ENCODE measurements at places on chromosomes 6 and 20.

- no peak for DNase-seq
Observed at GRCh38 chr6:1385129-1386037, 4.0 kb upstream of the FOXF2 start.

GRCh38 chr20:57710841-57711240 is 1.0 kb upstream of the PMEPA1 start:
- DNase-seq = no peak

- DNase-seq = no peak
Observed at GRCh38 chr6:1636272-1636825, 26.6 kb downstream of the FOXC1 start.

- DNase-seq = no peak
Observed at GRCh38 chr20:24980291-24981053, 12.1 kb downstream of the APMAP start.

DNA sequence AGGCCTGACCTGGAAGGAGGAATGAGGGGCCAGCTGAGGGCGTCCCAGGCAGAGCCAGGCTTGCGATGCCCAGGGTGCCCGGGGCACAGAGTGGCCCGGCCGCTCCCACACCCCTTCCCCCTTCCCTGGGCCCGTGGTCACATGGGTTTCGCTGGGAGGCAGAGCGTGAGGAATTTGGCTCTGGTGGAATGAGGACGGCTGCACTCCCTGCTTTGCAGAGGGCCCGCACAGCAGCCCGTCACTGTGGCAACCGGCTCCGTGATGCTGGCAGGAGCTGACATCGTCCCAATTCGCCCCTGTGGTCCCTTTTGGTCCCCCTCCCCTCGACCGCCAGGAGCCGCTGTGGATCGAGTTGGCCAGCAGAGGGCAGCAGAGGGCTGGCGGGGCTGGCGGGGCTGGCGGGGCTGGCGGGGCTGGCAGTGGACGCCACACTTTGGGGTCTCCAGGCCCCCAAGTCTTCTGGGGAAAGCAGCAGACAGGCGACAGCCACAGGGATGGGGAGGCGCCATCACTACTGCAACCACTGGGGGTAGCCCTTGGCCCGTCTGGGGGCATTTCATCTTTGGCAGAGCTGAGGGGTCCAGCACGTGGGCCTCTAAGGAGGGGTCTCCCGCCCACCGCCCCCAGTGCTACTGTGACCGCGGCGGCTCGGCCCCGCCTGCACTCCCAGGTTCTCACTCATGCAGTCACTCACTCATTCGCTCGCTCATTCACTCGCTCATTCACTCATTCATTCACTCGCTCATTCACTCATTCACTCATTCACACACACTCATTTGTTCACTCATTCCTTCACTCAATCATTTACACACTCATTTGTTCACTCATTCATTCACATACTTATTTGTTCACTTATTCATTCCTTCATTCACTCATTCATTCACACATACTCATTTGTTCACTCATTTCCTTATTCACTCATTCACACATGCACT is 49.7 kb upstream of the BHLHE23 start:
- DNase-seq = peak; percentile 51

- DNase-seq = no peak
Observed at GRCh38 chr6:12956991-12957320, 240.4 kb downstream of the PHACTR1 start.

DNA sequence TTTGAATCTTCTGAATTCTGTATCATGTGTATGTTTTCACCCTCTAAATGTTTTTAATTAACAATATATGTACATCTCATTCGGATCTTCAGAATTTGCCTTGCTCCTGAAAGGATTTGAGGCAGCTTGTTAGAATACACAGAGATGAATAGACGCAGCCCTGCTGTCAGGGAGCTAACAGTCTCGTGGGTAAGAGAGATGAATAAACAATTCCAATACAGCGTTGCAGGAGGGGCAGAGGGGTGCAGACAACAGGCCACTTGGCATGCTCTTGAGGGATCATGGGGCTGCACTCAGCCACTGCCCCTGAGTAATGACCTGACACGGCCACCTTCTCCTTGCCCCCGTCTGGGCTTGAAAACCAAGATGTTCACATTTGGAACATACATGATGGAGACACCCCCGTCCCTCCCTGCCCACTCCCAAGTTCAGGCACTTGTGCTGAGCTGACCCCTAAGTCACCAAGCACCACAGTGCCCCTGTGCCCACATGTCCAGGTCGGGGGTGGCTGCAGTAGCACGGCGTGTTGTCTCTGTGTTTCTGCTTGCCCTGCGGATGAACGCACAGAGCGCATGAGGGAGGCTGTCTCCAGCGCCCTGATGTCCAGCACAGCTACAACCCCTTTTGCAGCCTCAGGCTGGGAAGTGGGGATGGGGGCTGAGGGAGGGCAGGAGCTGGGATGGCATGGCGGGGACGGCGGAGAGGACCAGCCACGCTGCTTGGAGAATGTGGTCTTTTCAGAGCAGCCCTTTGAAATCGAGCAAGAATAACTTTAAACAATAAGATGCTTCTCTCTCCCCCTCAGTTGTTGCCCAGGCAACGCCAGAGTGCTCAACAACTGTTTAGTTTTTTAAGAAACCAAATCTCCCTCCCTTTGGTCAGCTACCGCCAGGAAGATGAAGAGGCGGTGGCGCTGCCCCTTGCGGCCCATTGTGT is 33.0 kb upstream of the CDH22 start:
- DNase-seq = no peak

- DNase-seq = no peak
Observed at GRCh38 chr6:43614396-43614730, 14.7 kb downstream of the GTPBP2 start.

GRCh38 chr20:10448270-10449156 is 13.4 kb downstream of the SLX4IP start:
- DNase-seq = no peak

GRCh38 chr20:40282541-40282940 is 406.5 kb downstream of the MAFB start:
- no peak for DNase-seq

DNA sequence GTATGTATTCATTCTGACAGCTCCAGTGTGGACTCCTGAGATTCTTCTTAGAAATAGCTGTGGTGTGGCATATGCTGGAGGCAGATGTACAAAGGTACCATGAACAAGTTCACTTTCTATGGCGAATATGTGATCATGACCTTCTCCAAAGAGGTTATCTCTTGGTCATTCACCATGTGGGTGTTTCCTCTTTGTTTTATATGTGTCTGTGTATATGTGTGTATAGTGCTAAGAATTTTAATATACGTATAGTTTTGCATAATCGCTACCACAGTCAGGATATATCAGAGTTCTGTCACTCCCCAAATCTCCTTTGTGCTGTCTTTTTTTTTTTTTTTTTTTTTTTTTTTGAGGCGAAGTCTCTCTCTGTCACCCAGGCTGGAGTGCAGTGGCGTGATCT is 47.1 kb downstream of the PHACTR2 start:
- DNase-seq = no peak

GRCh38 chr6:146990284-146990683 is 213.9 kb upstream of the STXBP5 start:
- no peak for DNase-seq

DNA sequence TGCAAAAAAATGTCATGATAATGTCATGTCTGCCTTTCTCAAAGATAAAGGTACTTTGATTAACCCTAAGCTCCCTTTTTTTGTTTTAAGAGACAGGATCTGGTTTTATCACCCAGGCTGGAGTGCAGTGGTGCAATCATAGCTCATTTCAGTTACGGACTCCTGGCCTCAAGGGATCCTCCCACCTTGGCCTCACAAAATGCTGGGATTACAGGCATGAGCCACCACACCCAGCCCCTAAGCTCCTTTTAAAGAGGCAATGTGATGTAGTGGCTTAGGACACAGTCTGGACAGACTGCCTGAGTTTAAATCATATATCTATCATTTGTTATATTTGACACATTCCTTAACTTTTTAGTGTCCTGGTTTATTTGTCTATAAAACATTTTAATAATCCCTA is 77.0 kb downstream of the FLRT3 start:
- no peak for DNase-seq

DNA sequence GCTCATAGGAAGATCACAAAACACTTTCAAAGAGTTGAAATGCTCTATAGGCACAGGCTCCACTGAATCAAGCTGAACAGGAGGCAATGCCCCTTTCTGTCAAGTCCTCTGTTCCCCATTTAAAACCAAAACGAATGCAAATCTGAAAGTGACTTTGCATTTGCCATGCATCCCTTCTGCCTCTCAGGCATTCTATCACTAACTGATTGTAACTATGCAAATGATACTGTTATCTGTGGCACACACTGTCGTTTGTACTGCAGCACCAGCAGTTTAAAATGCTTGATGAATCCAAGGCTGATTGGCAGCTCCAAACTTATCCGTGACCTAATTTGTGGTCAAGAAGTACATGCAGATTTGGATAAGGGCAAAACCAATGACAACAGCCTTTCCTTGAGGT is 1067.5 kb upstream of the MAP3K7 start:
- no peak for DNase-seq

DNA sequence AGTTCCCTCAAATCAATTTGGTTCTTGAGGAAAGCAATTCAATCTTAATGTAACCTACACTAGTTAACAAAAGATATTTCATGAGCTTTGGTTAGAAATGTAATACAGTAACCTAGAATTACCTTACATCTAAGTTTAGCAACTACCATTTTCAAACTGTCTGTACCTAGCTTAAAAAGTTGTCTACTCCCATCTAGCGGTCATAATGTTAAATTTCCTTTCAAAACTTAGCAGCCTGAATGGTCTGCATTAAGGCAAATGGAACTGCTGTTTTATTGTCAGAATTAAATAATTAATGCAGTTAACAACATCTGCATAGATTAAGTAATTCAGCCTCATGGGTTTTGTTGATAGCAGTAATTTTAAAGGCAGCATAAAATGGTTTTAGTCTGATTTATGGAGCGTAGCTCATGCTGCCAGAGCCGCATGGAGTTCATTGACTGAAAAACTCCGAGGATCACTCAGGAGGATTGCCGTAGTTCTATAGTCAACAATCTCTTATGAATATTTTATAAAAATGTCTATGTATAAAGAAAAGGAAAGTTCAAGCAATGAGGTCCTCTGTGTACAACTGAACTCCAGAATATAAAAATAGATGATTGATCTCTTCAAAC is 485.4 kb upstream of the MANEA start:
- DNase-seq = no peak

DNA sequence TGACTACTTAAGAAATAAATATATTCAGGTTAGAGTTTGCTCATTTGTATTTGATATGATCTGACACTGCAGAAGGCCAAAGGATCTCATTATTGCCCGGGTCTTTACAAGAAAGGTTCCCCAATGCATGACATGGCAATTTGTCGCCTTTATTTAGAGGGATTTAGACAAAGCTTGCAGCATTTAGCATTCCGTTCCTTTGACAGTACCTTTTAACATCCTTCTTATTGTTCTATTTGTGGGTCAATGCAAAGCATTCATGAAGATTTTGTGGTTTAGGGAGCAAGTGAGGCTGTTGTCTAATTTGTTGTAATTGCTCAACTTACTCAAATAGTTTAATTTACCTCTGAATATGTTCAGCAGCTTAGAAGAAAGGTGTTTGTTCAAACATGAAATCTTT is 230.8 kb upstream of the FLRT3 start:
- no peak for DNase-seq

DNA sequence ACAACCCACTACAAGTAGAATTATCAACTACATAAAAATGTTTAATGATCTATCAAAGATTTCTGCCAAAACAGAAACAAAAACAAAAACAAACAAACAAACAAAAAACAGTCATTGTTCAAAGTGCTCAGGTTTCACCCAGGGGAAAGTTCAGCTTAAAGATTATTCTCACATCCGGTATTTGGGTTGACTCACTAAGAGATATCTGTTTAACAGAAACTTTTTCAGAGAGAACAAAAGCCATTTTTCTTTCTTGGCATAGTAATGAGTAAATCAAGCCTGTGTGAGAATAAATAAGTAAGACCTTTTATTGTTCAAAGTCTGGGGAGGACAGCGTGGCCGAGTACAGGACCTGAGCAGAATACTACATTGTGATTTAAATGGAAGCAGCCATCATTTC is 143.6 kb downstream of the RCAN2 start:
- DNase-seq = no peak

DNA sequence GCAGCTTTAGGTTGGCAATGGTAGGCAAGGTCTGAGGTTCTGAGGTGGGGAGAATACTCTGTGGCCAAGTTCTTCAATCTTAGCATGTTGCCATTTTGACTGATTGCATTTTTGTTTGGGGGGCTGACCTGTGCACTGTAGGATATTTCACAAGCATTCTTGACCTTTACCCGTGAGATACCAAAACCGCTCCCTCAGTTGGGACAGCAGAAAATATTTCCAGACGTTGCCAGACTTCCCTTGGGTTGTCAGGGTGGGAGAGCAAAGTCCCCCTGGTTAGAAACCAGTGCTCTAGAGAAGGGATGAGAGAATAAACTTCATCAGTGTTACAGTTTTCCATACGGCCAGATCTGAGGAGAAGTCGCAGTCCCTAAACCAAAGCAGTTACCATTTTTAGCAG is 279.6 kb downstream of the TFAP2B start:
- DNase-seq = no peak

GRCh38 chr6:148548749-148549140 is 198.1 kb upstream of the UST start:
- no peak for DNase-seq

DNA sequence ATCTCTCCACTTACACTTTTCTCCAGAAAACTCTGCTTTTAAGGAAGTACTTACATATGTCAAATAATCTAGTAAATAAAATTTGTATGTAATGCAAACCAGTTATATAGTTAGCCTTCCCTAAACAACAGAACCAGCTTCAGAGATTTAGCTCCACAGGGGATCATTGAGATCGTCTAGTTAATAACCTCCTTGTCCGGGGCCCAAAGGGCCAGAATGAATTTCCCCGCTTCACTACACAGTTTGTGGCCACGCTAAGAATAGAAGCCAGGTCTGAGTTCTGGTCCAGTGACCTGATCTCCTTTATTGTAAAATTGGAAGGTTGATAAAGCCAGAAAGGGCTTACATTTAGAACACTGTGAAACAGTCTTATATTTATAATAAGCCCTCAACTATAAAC is 245.2 kb downstream of the TPBG start:
- no peak for DNase-seq

DNA sequence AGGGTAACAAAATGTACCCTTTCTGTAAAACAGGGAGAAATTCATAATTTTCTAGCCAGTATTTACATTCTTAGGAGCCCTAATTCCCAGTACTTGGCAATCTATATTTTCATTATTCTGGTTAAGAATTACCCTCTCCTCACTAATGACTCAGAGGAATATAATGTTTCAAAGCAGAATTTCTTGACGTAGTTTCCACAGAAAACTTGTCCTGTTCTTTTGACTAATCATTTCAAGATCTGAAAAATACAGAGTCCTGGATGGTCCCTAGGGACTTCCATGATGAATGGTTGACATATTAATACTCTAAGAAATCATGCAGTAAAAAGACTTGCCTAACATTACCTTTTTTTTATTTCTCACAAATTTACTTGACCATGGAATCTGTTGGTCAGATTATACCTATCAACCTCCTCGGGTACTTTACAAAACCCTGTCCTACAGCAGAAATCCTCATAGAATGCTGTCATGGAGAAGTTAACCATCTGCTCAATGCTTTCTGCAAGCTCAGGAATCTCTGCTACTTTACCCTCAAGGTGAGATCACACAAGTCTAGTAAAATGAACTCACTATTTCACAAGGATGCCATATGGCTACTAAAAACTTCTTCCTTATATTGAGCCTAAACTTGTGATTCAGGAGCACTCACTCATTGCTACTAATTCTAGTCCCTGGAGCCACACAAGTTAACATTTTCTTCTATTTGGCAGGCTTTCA is 202.1 kb upstream of the CNR1 start:
- DNase-seq = no peak

GRCh38 chr6:119343573-119344146 is 5.9 kb downstream of the MAN1A1 start:
- DNase-seq = no peak

Data from activated CD8-positive, alpha-beta T cell treated with anti-CD3 and anti-CD28 coated beads, Interleukin-2, amount 10 ng/mL, durations not matched to agents 7 days and 5 days (primary cell).